Cardiac fibroblast (primary cell): ENCODE measurements at places on chromosomes 11 and 22.

DNA sequence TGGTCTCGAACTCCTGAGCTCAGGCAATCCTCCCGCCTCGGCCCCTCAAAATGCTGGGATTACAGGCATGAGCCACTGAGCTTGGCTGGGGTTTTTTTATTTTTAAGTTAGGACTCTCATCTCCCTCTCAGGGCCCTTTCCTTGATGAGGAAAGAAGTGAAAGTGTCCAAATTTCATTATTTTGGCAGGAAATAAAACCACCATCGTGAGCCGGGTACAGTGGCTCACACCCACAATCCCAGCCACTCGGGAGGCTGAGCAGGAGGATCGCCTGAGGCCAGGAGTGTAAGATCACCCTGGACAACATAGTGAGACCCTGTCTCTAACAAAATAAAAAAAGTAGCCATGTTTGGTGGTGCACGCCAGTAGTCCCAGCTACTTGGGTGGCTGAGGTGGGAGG lies 99.4 kb downstream of the FBXO7 start:
- no peak for DNase-seq

GRCh38 chr11:12540075-12540680 lies 134.0 kb upstream of the TEAD1 start:
- peak; percentile 65 for DNase-seq

- no peak for DNase-seq
Measured at GRCh38 chr11:23295241-23295640, 435.0 kb upstream of the CCDC179 start.

DNA sequence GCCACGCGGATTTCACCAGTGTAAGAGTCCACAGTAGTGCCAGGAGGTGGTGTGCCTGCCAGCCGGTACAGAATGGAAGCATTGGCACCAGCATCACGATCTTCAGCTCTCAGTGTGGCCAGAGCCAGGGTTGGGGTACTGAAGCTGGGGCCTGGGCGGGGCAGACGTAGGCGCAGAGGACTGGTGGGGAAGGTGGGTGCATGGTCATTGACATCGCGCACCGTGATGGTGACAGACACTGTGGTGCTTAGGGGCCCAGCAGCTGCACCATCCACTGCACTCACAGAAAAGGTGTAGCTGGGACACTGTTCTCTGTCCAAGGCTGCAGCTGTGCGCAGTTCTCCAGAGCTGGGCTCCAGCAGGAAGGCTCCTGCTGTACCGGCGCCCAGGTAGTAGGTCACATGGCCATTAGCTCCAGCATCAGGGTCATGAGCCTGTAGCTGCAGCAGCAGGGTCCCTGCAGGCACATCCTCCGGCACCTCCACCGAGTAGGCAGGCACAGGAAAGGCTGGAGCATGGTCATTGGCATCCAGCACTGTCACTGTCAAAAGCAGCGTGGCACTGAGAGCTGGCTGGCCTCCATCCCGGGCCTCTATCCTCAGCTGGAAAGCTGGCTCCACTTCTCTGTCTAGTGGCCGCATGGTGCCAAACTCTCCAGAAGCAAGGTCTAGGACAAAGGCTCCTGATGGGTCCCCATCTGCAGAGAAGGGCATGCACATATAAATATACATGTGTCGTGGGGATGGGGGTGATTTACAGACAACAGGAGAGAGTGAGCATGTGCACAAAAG lies 7.9 kb upstream of the TPP1 start:
- no peak for DNase-seq

GRCh38 chr11:65651589-65652510 lies 10.9 kb downstream of the RELA start:
- peak; percentile 49 for DNase-seq

DNA sequence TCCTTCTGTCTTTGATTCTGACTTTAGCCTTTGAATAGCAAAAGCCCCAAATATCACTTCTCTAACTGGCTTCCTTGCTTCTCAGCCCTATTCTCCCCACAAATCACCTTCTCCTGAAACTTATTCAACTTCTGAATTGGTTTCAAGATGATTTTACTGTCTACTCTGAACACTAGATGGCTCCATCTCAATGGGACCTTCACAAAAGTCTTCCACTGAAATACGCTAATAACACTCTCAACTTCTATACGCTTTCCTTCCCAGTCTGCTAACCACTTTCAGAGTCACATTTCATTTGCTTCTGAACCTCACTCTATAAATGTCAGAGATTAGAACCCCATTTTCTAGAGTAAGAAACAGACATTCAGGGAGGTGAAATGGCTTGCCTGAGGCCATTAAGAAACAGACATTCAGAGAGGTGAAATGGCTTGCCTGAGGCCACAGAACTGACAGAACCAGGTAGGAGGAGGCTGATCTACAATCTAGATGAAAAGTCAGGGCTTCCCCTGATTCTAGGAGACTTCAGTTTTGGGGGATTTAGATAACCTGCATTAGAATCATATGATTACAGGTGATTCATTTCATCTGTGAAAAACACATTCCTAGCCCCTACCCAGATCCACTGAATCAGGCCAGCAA lies 20.6 kb downstream of the MORC2 start:
- DNase-seq, result peak; percentile 76

DNA sequence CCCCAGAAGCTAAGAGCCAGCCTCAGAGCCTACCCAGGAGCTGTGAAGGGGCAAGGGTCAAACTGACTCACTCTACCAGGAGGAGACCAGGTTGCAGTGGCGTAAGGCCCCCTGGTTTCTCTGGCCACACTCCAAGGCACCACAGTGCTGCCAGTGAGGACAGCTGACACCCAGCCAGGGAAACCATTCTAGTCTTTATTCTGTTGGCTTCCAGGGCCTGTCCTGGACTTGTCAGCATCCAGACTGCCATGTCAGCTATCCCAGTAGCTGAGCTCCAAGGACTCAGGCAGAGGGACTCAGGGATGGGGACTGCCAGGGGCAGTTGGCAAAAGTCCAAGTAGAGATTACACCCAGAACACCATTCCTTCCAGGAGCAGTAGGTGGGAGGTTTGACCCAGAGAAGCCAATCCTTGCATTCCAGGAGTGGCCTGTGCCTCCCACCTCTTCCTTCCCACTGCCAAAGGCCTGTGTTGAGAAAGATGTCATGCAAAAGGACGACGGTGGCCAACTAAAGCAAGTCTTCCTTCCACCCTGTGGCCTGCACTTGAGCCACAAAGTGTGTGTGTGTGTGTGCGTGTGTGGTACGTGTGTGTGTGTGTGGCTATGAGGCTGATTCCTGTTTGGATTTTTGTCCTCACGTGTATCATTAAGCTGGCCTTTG lies 3.6 kb upstream of the MAPK8IP1 start:
- peak; percentile 14 for DNase-seq

GRCh38 chr11:2830030-2830812 lies 55.4 kb downstream of the CDKN1C start:
- no peak for DNase-seq

DNA sequence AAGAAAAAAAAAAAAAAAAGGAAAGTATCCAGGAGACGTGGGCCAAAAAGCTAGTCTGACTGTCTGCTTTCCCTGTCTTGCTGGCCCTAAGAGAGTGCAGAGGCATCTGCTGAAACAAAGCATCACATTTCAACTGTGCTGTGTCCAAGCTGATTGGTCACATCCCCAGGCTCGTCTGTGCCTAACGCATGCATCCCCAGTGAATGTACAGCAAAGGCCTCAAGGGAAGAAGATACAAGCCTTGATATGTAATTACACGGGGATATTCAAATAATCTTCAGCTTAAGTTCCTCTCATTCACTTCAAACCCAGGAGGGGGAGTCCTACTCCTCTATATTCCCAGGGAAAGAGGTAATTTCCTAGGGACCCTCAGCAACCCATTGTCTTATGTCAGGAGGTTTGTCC lies 5.4 kb upstream of the SORL1 start:
- peak; percentile 7 for DNase-seq

DNA sequence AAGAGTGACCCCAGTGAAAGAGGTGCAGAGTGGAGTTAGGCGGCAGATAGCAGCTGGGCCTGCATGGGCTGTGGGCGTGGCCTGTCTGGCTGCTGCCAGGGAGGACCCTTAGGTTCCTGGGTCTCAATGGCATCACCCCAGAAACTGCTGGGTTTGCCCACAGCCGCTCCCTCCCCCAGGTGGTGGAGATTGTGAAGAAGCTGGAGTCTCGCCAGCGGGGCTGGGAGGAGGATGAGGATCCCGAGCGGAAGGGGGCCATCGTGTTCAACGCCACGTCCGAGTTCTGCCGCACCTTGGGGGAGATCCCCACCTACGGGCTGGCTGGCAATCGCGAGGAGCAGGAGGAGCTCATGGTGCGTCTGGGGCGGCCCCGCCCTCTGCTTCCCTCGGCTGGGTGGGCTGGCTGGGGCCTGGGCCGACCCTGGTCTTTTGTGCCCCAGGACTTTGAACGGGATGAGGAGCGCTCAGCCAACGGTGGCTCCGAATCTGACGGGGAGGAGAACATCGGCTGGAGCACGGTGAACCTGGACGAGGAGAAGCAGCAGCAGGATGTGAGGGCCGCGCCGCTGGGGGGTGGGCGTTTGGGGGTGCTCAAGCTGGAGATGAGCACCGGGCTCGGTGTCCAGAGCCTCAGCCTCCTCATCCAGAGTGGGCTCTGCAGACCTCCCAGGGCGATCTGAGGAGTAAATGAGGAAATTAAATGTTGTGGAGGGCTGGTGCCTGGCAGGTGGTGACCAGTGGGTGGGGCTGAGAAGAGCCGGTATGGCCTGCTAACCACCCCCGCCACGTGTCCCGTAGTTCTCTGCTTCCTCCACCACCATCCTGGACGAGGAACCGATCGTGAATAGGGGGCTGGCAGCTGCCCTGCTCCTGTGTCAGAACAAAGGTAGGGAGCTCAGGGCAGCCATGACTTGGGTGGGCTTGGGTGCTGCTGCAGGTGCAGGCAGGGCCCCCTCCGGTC lies 15.0 kb downstream of the SART1 start:
- no peak for DNase-seq

DNA sequence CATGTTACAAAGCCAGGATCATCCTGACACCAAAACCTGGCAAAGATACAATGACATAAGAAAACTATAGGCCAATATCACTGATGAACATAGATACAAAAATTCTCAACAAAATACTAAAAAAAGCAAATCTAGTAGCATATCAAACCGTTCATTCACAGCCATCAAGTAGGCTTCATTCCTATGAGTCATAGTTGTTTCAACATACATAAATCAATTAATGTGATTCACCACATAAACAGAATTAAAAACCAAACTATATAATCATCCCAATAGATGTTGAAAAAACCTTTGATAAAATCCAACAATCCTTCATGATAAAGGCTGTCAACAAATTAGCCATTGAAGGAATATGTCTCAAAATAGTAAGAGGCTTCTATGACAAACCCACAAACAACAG lies 1007.2 kb upstream of the RAG2 start:
- DNase-seq, result no peak

DNA sequence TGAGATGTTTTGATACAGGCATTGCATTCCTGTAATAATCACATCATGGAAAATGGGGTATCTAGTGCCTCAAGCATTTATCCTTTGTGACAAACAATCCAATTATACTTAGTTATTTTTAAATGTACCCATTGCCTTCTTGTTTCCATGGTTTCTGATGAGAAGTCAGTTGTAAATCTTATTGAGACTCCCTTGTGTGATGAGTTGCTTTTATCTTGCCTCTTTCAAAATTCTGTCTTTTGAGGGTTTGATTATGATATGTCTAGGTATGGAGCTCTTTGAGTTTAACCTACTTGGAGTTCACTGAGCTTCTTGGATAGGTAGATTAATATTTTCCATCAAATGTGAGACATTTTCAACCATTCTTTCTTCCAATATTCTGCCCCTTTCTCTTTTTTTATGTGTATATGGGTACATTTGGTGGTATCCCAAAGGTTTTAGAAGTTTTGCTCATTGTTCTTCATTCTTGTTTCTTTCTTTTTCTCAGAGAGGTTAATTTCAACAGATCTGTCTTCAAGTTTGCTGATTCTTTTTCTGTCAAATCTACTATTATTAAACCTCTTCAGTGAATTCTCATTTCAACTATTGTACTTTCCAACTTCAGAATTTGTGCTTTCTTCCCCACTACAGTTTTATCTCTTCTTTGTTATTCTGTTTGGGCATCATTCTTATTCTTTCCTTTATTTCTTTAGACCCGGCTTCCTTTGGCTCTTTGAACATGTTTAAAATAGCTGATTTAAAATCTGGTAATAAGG lies 13.7 kb downstream of the NAGA start:
- no peak for DNase-seq

GRCh38 chr22:49408102-49408836 lies 419.4 kb downstream of the BRD1 start:
- DNase-seq, result no peak

DNA sequence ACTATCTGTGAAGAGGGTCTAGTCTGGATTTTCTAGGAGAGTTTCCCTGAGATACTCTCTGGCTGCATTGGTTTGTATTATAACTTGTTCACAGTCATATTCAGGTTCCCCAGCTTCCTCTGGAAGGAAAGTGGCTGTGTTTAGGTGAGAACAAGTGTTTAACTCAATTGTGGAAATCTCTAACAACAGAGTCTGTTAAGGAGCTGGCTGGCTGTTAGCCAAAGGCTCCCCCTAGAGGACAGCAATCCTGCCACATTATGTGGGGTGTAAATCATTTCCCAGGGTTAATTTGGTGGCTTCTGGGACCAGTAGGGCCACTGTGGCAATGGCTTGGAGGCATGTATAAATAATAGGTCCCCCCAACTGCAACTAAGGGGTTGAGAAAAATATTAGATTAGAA lies 18.4 kb downstream of the MS4A6E start:
- no peak for DNase-seq

GRCh38 chr11:35511666-35512065 lies 13.8 kb downstream of the PAMR1 start:
- DNase-seq, result peak; percentile 79

DNA sequence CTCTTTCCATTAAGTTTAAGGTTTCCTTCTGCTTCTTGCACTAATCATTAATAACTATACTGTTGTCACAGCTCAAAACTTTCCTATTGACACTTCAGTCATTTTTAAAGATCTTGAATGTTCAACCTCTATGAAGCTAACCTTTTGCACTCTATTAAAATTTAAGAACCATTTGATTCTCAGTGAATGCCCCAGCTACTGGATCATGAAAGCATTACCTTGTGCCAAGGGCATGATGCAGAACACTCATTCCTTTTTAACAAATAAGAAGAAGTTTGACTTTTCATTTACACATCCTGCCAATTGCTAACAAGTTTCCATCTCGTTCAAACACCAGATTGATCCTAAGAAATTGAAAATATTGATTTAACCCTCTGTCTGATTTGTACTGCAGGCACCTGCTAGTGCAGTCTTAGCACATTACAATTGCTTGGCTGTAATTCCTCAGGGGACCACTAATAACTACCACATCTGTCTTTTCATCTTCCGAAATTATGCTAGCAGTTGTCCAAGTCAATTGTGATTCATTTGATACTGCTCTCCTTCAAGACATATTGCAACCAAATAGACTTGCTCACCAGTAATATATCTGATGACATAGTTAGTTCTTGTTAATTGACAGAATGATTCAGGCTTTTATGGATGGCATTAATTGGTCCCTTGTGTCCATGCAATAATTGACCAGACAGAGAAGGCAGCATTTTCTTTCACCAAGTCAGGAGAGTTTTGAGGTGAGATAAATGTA lies 158.4 kb downstream of the TEAD1 start:
- DNase-seq, result no peak

DNA sequence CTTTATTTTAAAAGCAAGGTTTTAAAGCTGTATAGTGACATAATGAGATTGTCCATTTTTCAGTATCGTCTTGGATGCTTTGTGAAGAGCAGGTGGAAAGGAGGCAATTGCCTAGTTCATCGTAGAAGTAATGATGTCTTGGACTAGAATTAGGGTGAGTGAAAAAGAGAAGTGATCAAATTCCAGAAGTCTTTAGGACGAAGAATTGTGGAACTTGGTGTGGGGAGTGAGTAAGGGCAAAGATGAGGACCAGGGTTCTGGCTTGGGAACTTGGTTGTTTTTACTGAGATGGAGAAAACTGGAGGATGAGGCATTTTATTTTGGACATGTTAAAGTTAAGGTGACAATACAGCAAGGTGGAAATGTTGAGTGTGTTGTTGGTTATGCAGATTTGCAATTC lies 1.2 kb downstream of the ILK start:
- DNase-seq, result no peak

- no peak for DNase-seq
Measured at GRCh38 chr11:27482793-27483192, 10.2 kb upstream of the LGR4 start.
